Activated naive CD4-positive, alpha-beta T cell (primary cell): ENCODE measurements at places on chromosomes 5 and 9.

DNA sequence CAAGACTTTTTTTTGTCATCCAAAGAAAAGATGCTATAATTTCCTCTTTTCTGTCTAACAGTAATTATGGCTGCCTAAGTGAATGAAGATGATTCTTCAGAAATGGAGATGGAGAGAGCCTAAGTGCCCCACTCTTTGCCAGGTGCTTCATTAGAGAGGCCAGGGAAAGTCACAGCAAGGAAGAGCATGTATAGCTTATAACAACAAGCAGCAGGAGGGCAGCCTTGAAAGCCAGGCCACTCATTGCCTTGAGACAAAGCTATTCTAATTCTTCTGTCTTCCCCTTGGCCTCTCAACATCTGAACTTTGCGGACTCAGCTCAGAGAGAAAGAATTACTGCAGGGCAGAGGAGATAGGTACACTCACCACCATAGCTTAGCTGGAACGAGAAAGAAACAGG lies 112.0 kb upstream of the ZNF366 start:
- no peak for DNase-seq

- no peak for DNase-seq
These were observed 78.6 kb downstream of the CFAP77 start for GRCh38 chr9:132488626-132489025.

- DNase-seq: no peak
These were observed 1336.1 kb upstream of the CDH9 start for GRCh38 chr5:28374492-28374967.

DNA sequence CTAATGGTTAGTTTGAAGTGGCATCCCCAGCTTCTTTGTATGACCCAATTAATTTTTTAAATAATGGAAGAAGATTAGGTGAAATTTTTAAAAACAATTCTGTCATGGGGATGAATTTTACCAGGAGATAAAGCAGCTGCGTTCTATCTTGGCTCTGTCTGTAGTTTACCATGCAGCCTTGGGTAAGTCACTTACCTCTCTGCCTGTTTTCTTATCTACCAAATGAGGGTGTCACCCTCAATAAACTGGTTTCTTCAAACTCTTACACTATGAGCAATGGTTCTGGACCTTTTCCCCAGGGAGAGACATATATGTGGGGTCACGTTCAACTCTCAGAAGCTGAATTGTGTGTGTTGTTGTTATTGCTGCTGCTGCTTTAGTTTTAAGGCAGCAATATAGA lies 71.7 kb downstream of the TEX10 start:
- DNase-seq: no peak

DNA sequence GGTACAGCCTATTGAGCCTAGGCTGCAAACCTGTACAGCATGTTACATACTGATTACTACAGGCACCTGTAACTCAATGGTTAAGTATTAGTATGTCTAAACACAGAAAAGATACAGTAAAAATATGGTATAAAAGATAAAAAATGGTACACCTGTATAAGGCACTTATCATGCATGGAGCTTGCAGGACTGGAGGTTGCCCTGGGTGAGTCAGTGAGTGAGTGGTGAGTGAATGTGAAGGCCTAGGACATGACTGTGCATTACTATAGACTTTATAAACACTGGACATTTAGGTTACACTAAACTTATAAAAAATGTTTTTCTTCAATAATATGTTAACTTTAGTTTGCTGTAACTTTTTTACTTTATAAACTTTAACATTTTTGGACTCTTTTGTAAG lies 171.3 kb downstream of the SLC28A3 start:
- no peak for DNase-seq

- no peak for DNase-seq
These were observed 31.1 kb downstream of the MLLT3 start for GRCh38 chr9:20591223-20591622.
